ENCODE measurements at places on chromosomes 5 and 9.
A peak's percentile ranks its signal among the peaks of the same experiment; 100 is the strongest.

DNA sequence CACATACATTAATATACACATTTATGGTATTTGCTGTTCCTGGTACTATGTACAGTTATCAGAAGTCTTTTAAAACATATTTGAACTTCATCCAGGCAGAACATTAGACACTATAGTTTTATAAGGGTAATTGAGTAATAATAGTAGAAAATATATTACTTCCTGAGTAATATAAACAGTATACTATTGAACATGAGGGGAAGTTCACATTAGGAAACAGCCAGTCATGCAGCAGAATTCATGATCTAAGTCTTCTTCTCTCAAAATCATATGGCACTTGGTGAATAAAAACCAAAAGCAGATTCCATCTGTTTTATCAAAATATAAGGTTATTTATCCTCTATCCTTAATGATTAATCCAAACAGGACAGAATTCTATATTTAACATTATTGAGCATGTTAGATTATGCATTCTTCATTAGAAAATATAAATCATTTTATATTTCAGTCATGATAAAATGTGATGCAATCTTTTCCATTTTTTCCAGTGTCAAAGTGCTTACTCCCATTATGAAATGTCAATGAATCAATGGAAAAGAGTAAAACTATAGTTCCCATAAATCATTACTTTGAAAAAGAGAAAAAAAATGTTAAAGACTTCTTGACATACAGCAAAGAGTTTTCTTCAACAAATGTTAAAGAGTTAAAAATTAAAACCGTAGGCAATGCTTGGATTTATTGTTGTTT, 584.3 kb upstream of the TUSC1 start:
- DNase-seq = no peak

GRCh38 chr9:114433720-114434255, 46.0 kb upstream of the AKNA start:
- DNase-seq = no peak

- no peak for DNase-seq
Observed at GRCh38 chr5:72408603-72409002, 88.4 kb downstream of the PTCD2 start.

GRCh38 chr5:173496129-173496882, 120.1 kb downstream of the BOD1 start:
- DNase-seq = no peak

DNA sequence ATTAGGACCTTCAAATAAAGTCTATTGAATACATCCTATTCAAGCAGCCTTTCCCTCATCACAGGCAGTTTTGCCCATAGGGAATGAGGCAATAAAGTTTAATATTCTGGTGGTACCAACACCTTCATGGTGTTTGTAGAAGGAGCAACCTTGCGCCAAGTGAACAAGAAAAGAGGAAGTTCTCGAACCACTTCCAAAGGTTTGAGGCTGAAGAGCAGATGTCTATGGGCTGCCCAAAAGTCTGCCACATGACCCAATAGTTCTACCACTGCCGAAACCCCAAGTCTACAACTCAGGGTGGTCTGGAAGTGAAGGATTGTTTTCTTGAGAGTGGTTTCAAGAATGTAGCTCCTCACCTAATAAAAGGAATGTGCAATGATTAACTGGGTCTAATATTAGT, 123.1 kb downstream of the NPR3 start:
- no peak for DNase-seq

- no peak for DNase-seq
Observed at GRCh38 chr5:75260708-75261107, 24.0 kb upstream of the ANKRD31 start.

GRCh38 chr5:76592692-76593091, 30.5 kb downstream of the F2RL2 start:
- no peak for DNase-seq

DNA sequence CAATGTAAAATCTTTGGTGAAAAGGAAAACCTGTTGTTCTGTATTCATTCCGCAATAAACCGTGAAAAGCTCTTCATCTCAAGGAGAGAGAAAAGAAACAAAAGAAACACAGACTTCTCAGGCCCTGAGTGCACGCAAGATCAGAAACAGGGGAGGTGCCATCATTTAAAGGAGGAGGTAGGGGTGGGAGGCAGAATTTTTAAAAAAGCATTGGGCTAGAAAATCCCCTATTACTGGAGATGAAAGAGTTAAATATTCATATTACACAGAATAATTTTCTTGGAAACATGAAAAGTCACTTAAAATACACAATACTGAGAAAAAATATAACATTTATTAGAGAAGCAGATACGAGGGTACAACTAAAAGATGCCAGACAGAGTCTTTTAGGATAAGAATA, 56.3 kb downstream of the USP20 start:
- peak; percentile 71 for DNase-seq

DNA sequence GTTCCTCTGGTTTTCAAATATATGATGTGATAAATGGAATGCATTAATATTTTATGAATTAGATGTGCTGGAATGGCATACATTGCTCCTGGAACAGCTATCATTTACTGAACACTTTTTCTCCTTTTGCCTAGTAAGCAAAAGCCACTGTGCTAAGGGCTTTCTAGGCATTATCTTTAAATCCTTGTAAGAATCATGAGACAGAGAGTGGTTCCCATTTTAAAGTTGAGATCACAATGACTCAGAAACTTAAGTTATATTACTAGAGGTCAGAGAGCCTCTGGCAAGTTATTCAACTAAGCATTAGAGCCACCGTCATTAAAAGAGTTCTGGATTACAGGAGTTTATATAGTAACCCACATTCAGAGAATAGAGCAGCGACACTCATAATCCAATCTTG, 26.7 kb upstream of the FSD1L start:
- DNase-seq = no peak

- no peak for DNase-seq
Observed at GRCh38 chr5:179268966-179269693, 76.1 kb downstream of the ADAMTS2 start.

- no peak for DNase-seq
Observed at GRCh38 chr9:123589361-123590239, 233.6 kb downstream of the CRB2 start.

DNA sequence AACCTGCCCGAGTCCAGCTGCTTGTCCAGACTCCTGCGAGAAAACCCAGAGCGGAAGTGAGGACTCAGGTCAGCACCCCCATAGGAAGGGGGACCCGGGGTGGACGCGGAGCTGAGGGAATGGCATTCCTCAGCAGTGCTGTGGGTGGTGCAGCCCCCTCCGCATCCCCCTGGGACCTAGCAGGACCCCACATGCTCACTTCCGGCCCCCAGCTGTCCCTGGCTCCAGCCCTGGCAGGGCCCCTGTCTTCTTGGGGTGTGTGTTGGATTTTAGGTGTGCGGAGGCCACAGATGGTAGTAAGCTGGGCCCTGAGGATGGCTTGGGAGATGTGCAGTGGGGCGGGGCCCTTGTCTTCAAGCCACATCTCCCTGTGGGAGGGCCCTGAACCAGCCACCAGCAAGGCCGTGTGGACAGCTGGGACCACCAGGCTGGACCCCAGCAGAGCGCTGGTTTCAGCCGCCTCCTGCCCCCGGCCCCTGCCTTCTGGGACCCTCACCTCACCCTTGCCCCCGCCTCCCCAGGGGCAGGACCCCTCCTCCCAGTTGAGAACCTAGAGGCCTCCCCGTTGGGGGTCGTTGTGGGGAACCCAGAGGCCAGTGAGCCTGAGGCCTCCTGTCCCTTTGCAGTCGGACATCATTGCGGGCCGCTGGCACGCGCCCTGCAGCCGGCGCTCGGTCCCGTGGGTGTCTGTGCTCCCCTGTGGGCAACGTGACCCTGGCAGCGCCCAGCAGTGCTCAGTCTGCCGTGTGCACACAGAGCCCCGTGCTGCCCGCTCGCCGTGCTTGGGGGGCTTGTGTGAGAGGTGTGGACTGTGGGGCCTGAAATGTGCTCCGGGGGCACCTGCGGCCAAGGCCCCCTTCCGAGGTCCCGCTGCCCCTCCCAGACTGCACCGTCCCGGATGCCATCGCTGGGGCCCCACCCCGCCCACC, 10.8 kb upstream of the SLC9A3 start:
- no peak for DNase-seq

DNA sequence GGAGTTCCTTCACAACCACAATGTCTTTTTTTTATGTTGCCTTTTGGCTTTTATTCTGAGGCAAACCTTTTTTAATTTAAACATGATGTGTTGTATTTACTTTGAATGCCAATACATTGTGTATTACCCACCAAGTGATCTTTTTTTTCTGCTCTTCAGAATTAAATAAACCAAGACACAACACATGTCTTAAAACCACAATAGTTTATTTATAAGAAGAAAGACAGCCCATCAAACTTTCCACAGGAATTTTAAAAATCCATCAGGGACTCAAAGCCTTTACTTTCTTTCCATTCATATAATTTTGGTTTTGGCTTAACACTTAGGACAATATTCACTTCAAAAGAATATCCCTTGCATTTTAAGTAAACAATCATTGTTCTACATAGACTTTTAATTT, 321.8 kb upstream of the MEF2C start:
- no peak for DNase-seq

- DNase-seq = no peak
Observed at GRCh38 chr9:86424251-86424891, 70.2 kb upstream of the TUT7 start.

- DNase-seq = no peak
Observed at GRCh38 chr5:181127907-181128626, 2.9 kb downstream of the OR2V1 start.

DNA sequence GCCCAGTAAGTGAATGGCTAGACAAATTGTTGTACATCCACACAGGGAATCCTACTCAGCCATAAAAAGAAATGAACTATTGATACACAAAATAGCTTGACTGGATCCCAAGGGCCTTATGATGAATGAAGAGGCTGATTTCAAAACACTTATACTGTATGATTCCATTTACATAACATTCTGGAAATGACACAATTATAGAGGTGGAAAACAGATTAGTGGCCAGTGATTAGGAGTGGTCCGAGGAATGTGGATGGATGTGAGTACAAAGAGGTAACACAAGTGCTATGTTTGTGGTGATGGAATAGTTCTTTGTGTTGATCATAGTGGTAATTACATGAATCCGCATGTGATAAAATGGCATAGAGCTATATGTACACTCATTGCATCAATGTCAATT, 4.7 kb upstream of the UBLCP1 start:
- DNase-seq = no peak
